ENCODE measurements at places on chromosomes 1 and 21.

- DNase-seq = peak; percentile 86
Measured at GRCh38 chr1:158177700-158178450, 2.8 kb upstream of the CD1D start.

- no peak for DNase-seq
Measured at GRCh38 chr1:208272713-208273112, 28.5 kb upstream of the PLXNA2 start.

DNA sequence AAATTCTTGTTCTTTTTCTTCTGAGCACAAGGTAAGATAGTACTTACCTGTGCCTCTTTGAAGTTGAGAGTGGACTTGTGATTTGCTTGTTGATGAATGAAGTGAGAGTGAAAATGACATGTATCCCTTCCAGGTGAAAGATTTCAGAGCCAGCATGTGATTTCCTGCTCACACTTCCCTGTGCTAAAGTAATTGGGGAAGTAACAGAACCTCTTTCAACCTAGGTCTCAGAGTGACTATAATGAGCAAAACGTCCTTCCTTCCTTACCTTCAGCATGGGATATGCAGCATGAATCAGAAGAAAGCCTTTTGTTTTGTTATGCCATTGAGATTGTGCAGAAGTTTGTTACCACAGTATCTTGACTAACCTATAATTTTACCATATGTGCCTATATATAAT is 24.6 kb downstream of the RAVER2 start:
- no peak for DNase-seq

GRCh38 chr1:99500541-99500940 is 145.4 kb upstream of the PALMD start:
- no peak for DNase-seq

- no peak for DNase-seq
Measured at GRCh38 chr1:226425431-226426031, 17.6 kb upstream of the PARP1 start.

- no peak for DNase-seq
Measured at GRCh38 chr1:235468004-235468403, 36.2 kb downstream of the B3GALNT2 start.

DNA sequence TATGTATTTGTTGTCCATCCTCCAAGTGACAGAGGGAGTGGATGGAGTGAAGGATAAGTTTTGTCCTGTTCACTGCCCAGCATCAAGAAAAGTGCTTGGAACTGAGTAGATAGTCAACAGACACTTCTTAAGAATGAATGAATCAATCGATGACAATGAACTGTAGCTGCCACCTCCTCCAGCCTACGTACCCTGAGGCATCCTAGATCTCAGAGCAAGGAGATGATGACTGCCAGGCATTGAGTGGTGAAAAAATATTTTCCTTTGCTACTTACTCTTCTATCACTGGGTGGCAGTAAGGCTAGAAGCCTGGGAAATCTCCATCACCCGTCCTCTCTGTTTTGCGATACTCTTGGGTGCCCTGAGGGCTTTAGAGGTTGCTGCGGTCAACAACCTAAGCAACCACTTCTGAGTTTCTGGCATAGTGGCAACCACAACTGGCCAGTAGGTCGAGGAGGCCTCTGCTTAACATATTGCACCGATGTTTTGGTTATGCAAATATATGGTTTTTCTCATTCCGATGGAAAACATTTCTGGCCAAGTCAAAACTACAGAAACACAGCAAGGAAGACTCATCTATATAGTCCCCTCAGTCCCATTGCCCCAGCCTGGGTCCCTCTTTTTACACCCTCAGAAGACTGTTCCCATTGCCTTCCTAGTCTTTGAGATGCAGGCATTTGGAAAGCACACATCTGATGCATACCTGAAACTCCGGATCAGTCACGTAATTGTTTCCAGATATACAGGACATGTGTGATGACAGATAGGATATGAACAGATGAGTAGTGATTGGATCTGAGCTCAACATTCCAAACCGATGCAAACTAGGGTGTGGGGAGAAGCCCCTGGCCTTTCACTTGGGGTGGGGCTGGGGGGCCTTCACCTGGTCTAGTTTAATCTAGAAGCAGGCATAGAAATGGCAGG is 136.8 kb downstream of the RUNX1 start:
- DNase-seq = no peak

DNA sequence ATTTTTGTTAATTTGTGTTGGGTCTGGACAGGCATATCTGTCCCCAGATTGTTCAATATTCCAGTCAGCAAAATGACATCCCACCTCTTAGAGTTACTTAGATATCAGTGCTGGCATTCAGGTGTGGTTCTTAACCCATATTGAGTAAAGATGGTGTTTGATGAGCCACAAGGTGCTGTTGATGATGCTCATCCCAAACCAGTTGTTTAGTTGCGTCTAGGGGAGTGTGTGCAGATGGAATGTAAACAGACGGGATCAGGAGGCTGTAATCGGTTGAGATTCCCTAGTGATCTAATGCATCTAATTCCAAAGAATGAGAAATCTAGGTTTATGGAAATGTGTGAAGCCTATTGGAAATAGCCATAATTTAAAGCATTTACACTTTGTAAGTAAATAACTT is 1.1 kb downstream of the HOOK1 start:
- DNase-seq = no peak

DNA sequence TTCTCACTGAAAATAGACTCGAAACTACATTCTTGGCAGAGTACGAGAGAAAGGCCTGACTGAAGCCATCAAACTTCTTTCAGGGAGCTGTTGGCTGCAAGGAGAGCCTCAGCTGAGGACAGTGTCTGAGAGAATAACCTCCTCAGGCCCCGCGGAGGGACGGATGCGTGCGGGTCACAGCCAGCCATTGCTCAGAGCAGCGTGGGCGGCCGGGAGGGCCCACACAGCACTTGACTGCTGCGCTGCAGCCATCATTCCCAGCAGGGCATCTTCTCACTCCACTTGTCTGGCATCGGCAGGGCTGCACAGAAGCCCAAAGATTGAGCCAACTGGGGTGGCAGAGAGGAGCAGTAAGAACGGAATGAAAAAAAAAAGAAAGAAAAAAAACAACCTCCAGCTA is 113.5 kb downstream of the XCL2 start:
- DNase-seq = no peak

DNA sequence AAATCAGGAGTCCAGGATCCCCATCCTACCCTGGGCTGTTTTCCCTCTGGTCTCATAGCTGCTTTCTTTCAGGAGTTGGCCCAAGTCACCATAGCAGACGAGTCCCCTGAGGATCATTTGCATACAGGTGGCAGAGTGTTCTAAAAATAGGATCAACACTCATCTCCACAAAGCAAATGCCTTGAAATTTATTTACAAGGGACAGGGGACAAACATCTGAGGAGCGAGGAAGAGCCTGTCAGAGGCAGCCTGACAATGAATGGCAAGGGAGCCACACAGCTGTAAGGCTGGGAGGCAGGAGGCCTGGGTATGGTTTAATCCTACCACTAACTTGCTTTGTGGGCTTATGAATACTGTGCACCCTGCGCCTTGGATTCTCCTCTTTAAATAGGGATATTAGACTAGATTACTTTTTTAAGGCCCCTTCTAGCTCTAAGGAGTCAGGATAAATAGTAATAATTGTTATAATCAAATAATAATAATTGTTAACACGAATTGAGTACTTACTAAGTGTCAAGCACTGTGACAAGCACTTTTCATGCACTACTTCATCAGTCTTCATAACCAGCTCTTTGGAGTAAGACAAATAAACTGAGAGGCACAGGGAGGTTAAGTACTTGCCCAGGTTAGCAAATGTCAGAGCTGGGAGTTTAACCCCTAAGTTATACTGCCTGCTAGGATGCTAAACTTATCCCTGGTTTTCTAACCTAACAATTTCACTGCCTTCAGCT is 34.5 kb downstream of the RAB3B start:
- DNase-seq = no peak
